Tongue (tissue), 3 donors: ENCODE measurements at places on chromosomes 3 and 15. TPM values are rescaled to one million over a fixed set of nuclear protein-coding genes. Genes with fewer than 3 reads are reported as not detected.

The PLXND1 gene
- 131 TPM for total RNA-seq

The CHRNA7 gene
- total RNA-seq = 2.8 TPM

The C3orf85 gene
- not detected for total RNA-seq

The CEP152 gene
- total RNA-seq = 6.2 TPM

The ABHD6 gene
- total RNA-seq = 8.3 TPM

The ADGRG7 gene
- total RNA-seq = not detected

The LRRC57 gene
- total RNA-seq = 29.1 TPM

The SLC24A5 gene
- not detected for total RNA-seq

The STRC gene
- 0.21 TPM for total RNA-seq

The SH2D7 gene
- not detected for total RNA-seq

The LRRIQ4 gene
- not detected for total RNA-seq

The RTP3 gene
- total RNA-seq = not detected

The RYR3 gene
- total RNA-seq = 98.0 TPM

The LRTM1 gene
- total RNA-seq = 84.2 TPM

The RFT1 gene
- 9.1 TPM for total RNA-seq

The ZBTB38 gene
- total RNA-seq = 71.2 TPM

The FOXL2 gene
- total RNA-seq = 0.41 TPM

The SRP14 gene
- 180 TPM for total RNA-seq

The ABHD17C gene
- 7.9 TPM for total RNA-seq

The MEX3B gene
- 9.1 TPM for total RNA-seq

The INKA1 gene
- 12.3 TPM for total RNA-seq

The EOMES gene
- 0.31 TPM for total RNA-seq

The LINGO1 gene
- 2.9 TPM for total RNA-seq

The GPR149 gene
- total RNA-seq = 0.41 TPM

The ASB14 gene
- total RNA-seq = 3.4 TPM

The ANKDD1A gene
- 14.4 TPM for total RNA-seq

The HYKK gene
- total RNA-seq = 6.9 TPM

The IL17RD gene
- total RNA-seq = 46.1 TPM

The PP2D1 gene
- total RNA-seq = not detected

The GOLGA8G gene
- not detected for total RNA-seq

The CASR gene
- not detected for total RNA-seq

The GP5 gene
- 0.21 TPM for total RNA-seq

The SCAMP5 gene
- 0.62 TPM for total RNA-seq

The PLIN1 gene
- total RNA-seq = not detected

The TP63 gene
- 43.2 TPM for total RNA-seq

The FHIT gene
- 7.4 TPM for total RNA-seq

The C3orf20 gene
- not detected for total RNA-seq

The BAHD1 gene
- total RNA-seq = 13.6 TPM

The C2CD4B gene
- total RNA-seq = 20.2 TPM

The ADAMTS7 gene
- 16.3 TPM for total RNA-seq

The FEZF2 gene
- total RNA-seq = not detected

The CCDC54 gene
- total RNA-seq = not detected

The ARF4 gene
- 94.7 TPM for total RNA-seq

The COL6A6 gene
- 61.2 TPM for total RNA-seq

The GOLGA6D gene
- total RNA-seq = not detected

The CKMT1A gene
- 0.31 TPM for total RNA-seq

The PROS1 gene
- total RNA-seq = 43.9 TPM

The GOLGA6L7 gene
- not detected for total RNA-seq

The EXD1 gene
- total RNA-seq = not detected

The MST1R gene
- 5.7 TPM for total RNA-seq

The DET1 gene
- 12.1 TPM for total RNA-seq

The SNTN gene
- not detected for total RNA-seq
